IPS-NIHi11 (cell line): ENCODE measurements at places on chromosomes 2 and 18.

- DNase-seq: no peak
These were observed 162.3 kb upstream of the TRIB2 start for GRCh38 chr2:12554224-12555011.

DNA sequence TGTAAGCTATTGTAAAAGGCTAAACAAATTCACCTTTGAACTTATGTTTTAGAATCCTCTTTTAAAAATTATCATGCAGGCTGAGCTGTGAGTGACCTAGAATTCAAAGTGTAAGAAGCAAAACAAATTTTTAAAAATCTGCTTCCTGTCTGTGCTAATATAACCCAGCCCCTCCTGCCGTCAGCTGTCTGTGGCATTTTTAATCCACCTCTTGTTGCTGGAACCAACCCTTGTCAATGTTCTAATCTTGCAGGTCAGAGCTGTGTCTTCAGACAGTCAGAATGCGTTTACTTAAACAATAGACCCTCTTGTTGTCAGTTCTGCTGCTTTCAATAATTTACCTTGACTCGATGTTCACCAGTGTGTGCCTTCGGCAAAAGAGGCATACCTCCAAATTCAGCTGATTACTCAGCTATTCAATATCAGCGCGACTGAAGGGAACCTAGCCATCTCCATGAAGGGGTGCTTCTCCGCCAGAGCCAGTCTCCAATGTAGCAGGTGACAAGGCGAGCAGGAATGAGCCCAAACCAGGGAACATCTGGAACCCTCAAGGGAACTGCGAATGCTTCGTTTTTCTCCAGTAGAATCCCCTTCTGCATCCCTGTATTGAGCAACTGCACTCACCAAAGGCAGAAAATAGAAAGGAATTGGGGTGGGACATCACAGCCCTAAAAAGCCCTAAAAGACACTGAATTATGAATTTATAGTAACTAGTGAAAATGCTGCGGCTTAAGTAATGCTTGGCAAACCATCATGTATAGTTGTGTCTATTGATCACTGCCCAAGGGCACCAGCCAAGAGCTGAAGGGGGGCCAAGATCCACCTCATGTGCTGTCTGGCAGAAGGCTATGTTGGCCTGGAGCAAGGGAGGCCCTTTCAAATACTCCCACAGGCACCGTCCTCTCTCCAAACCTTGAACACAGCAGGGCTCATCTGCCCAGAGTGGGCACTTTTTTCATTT is 62.5 kb downstream of the LYPD6B start:
- no peak for DNase-seq

DNA sequence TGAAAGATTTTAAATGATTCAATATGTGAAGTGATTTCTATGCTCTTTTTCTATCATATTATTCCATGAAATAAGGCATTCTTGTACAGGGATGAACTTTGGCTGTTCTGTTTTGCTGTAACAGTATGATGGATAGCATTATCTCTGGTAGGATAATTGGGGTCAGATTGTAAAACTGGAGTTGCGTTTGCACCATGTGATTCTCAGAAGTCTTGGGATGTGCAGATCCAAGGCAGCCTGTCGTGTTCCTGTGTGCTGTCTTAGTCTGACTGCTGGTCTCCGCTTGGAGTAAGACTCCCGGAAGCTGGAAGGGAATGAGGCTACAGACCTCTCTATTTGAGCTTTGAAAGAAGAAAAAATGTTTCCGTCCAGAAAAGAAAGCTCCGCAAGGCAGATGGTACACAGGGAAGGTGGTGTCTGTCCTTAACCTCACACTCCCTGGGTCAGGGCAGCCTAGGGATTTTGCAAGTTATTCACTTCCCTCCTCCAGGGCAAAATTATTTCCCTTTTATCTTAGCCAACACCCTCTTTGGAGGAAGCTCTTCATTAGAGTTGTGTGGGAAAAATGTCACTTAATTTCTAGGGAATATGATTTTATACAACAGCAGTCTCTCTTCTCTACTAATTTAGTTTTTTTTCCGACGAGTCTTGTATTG is 250.6 kb downstream of the PTPRM start:
- no peak for DNase-seq

- DNase-seq: no peak
These were observed 200.9 kb downstream of the SETBP1 start for GRCh38 chr18:44881461-44882162.

DNA sequence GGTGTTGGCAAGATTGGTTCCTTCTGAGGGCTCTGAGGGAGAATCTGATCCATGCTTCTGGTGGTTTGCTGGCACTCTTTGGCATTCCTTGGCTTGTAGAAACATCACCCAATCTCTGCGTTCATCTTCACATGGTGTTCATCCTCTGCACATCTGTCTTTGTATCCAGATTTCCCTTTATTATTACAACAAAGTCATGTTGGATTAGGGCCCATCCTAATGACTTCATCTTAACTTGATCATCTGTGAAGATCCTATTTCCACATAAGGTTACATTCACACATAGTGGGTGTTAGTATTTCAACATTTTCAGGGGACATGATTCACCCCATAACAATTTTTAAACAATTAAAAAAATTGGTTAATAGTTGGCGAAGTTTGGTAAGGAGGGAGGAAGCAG is 177.4 kb upstream of the CWC22 start:
- no peak for DNase-seq

DNA sequence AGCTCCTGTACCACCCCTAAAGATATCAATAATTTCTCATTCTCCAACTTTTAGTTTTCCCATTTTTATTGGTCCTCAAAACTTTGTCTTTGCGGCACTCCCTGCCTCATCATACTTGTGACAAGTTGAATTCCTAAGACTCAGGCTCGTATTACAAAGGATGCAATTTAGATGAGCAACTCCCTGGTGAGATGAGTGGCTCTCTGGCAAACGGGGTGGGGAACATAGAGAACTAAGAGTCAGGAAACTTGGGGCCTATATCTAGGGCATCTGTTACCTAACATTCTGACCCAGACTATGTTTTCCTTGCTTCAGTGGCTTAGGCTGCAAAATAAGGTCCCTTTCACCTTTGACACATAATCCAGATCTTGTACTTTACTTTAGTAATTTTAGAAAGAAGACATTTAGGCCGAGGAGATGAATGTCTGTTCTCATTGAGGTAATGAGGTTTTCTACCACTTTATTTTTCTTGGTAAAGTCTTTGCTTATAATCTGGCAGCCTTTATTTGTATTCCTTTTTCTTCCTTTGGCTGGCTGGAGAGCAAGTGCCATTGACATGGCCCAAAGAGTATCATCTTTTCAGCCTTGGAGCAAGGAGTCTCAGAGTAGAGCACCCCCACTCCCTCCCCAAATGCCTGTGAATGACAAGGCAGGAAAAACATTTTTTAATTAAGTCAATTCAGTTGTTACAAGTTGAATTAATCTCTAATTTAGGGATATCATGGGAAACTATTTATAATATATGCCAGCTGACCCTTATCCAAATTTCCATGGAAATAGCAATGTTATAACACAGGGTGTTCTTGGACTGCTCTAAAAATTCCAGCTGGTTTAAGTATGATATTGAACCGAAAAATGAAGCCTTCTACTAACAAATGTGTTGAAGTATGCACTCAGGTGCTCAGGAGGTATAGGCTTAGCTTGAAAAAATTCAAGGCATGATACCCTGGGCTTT is 15.2 kb downstream of the TSPYL6 start:
- DNase-seq: no peak

GRCh38 chr2:163753726-163754125 is 17.9 kb upstream of the FIGN start:
- no peak for DNase-seq

DNA sequence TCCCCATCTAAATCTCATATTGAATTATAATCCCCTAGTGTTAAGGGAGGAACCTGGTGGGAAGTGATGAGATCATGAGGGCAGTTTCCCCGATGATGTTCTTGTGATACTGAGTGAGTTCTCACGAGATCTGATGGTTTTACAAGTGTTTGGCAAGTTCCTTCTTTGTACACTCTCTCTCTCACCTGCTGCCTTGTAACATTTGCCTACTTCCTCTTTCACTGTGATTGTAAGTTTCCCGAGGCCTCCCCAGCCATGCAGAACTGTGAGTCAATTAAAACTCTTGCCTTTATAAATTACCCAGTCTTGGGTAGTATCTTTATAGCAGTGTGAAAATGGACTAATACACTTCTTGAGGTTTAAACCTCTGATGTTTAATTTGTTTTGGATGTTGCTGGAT is 177.5 kb downstream of the CD8B2 start:
- DNase-seq: no peak

GRCh38 chr18:46401486-46402070 is 255.4 kb downstream of the LOXHD1 start:
- no peak for DNase-seq

GRCh38 chr2:38505779-38506178 is 96.9 kb downstream of the HNRNPLL start:
- no peak for DNase-seq

- no peak for DNase-seq
These were observed 182.2 kb downstream of the PPP1R1C start for GRCh38 chr2:182167882-182168281.

- DNase-seq: no peak
These were observed 288.3 kb upstream of the FBXO11 start for GRCh38 chr2:48194641-48195040.
